ENCODE measurements at places on chromosomes 2 and 18.

DNA sequence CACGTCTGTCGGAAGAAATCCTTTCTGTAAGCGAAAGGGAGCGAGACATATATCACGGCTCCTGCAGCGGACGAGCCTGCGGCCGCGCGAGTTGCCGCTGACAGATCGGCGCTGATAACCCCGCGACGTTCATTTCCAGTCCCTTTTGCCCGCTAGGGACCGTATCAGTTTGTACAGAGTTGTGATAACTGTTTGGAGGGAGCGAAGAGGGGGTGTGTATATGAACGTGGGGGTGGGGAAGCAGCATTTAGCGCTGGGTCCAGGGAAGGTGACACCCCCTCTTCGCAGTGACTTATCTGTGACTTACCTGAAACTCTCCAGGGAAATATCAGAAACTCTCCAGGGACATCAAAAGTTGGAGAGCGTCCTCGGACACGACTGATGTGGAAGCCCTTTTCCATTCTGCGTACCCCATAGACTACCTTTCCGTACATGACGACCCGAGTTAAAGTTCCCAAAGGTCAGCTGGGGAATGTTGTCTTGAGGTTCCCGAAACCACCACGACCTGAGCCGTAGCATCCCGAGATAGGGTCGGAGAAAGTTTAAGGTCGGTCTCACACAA, 948 bp upstream of the GATA6 start:
- DNase-seq = no peak

DNA sequence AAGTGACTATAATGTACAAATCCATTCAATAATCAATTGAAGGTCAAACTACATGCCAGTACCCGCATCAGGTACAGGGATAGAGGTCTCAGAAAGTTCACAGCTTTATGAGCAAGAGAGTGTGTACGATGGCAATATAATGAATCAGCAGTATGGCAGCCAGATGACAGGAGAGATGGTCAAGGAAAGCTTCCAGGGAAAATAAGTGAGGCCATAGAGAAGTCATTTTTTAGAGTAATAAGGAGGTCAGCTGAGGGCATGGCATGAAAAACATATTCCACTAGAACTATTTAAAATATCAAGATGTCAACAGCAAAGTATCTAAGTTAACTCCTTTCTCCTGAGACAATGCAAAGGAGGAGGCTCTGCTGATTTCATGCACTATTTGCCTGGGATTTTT, 108.0 kb downstream of the SLC8A1 start:
- no peak for DNase-seq

- DNase-seq = no peak
These were observed 7.7 kb downstream of the MAPRE3 start for GRCh38 chr2:26978061-26978596.

DNA sequence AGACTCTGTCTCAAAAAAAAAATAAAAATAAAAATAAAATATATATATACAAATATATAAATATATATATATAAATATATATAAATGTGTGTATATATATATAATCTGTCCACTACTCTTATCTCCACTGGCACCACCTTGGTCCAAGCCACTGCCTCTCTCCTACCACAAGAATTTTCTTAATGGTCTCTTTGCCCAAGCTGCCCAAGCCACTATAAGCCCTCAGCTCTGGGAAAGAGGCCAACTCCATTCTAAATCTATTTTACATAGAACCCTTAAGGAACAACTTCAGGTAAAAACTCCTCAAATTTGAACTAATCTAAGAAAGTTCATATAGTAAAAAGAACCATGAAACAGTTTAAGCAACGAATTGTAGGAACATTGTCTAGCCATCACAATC, 45.6 kb upstream of the GREB1L start:
- DNase-seq = no peak

GRCh38 chr18:22169011-22169888, at the start of gene GATA6:
Gene GATA6 (plus strand): TSS chr18:22169589. CDS start chr18:22171145, 1,556 bp downstream.
- no peak for DNase-seq
